MCF 10A (cell line): ENCODE measurements at places on chromosomes 11 and 22. TPM values are rescaled to one million over a fixed set of nuclear protein-coding genes. Genes with fewer than 3 reads are reported as not detected.

PTPN5 gene
- total RNA-seq, result not detected in 2 replicates

MUC5AC gene
- total RNA-seq, result not detected in 2 replicates

ALDH3B2 gene
- total RNA-seq, result not detected in 2 replicates

MOV10L1 gene
- not detected in 2 replicates for total RNA-seq

GVQW3 gene
- total RNA-seq, result 1.5 and 1.6 TPM in 2 replicates

SORL1 gene
- 5.9 and 6.2 TPM in 2 replicates for total RNA-seq

UPK3A gene
- total RNA-seq, result not detected in 2 replicates

CYTH4 gene
- total RNA-seq, result 0.22 TPM in 1 of 2 replicates, not detected in the other

TMEM123 gene
- total RNA-seq, result 134 and 137 TPM in 2 replicates

GRCh38 chr11:11937957-11938356, 70.5 kb downstream of the DKK3 start:
- no peak for DNase-seq

- DNase-seq, result no peak
These were observed 7.8 kb downstream of the PRDM11 start for GRCh38 chr11:45154276-45154675.

DNA sequence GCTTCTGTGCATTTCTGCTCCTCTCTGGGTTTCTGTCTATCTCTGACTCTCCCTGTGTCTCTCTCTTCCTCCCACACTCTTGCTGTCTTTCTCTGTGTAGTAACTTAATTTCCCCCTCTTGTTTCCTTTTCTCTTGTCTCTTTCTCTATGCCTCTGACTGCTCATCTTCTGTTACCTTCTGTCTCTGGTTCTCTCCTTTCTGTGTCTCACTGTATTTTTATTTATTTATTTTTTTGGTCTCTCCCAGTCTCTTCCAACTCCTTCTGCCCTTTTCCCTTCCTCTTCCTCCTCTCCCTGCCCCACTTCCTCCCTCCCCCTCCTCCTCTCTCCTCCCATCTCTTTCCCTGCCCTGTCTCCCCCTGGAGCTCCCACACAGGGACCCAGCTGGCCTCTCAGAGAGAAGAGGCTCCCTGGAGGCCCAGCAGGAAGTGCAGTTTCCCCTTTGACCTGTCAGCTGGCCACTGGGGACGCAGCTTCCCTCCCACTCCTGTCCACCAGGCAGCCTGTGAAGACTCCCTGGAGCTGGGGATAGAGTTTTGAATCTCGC, 38.3 kb upstream of the MYH9 start:
- no peak for DNase-seq

- DNase-seq, result no peak
These were observed 749 bp downstream of the VWA5A start for GRCh38 chr11:124115782-124116616.

DNA sequence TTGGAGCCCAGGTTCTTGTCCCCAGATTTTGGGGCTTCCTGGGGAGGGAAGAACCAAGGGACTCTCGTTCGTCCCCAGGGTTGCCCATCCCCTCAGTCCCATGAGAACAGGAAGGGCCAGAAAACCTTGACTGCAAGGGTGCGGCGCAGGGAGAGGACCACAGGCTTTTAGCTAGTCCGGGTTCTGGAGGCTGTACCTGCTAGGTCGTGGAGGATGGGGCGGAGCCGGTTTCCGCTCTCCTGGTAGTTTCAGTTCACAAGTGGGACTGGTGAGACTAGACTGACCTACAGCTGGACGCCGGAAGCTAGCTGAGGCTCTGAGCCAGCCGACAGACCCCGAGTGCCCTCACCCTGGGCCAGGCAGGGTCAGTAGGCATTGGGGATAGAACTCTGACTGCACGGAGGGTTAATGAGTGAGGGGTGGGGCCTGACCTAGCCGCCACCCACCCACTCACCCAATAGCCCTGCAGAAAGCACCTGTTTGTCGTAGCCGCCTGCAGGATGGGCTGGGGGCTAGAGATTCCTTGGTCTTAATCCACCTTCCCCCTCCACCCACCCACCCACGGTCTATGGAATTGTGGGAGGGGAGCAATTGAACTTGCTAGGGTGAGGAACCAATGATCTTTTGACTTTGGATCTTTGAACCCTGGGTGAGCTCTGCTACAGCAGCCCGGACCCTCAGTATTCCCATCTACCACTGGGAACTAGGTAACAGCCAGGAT, 1.5 kb downstream of the MAFF start:
- DNase-seq, result peak; percentile 57

- no peak for DNase-seq
These were observed 9.8 kb downstream of the RELT start for GRCh38 chr11:73386016-73386415.

DNA sequence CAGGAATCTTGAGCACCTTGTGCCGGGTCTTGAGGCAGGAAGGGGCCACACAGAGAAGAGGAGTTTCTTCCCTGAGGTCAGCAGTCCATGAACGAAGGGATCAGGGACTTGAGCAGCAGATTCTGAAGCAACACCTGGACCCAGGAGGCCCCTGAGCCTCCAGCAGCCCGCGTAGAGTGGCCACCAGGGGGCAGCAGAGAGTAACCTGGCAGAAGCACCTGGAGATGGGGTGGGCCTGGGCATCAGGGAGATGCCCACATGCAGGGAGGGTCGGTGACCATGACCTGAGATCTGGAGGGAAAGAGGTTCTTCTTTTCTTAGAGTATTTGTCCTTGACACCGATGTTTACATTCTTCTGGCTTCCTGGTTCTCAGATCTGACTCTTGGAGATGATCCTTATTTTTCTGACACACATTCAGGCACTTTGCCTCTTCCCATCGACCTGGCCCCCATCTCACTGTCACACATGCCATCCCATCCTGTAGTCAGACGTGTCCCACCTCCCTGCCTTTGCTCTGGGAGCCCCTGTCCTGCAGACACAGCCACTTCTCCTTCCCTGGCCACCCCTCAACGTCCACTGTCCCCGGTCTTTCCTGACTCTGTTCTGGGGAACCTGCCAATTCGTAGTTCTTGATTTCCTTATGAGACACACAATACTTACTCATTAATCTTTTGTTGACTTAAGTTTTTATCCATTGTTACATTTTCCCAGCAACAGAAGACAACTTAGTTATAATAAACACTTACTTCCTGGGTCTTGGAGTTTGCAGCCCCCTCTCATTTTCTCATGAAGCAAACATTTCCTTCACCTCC, 66.5 kb downstream of the GGTLC2 start:
- peak; percentile 60 for DNase-seq

DNA sequence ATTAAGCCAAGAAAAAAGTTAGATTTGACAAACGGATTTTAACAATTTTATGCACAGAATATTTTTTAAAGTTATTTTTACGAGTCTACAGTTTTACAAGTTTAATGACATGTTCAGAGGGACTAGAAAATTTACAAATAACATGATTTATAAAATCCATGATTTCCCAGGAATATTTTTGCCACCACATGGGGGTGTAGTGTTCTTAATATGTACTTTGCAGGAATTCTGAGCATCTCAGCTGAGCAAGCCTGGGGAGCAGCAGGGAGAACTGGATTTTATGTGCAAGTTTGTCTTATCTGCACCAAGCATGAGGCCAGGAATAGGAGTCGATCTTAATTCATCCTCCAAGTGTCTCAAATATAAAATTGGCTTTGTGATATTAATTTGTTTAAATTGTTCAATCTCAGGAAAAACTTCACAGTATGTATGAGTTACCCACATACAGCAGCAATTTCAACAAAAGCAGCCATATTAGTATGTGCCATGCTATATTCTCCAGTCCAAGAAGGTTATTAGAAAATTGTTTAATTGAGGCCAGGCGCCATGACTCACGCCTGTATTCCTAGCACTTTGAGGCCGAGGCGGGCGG, 826.3 kb downstream of the DLG2 start:
- peak; percentile 27 for DNase-seq

GRCh38 chr11:87215236-87215635, 177.5 kb downstream of the TMEM135 start:
- peak; percentile 18 for DNase-seq

GRCh38 chr11:10893714-10894151, 35.9 kb upstream of the ZBED5 start:
- DNase-seq, result peak; percentile 24

DNA sequence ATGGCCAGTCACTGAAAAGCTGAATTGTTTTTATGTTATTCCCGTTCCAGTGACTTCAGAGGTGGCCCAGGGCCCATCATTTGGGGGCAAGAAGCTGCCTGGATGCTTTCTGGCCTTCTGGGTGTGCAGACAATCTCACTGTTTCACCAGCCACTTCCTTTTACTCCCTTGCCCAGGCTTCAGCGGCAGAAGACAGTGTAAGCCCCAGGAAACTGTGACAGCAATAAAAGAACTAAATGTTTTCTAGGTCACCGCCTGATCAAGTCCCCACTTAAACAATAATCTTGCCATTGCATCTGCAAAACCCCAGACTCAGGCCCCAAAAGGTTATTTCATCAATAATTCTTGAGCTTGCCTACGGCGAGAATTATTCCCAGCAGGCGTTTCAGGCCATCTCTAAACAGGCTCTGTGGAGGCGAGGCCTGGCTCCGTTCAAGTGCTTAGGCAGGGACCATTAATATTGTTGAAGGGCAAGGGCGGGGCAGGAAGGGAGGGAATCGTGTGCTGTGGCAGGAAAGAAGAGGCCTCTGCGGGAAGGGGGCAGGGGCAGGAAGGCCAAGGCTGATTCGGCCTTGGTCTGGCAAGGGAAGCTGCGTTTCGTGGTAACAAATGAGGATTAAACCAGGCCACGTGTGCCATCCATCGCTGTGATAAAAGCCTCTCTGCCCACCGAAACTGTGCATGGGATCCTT, 252.3 kb downstream of the KIRREL3 start:
- DNase-seq, result no peak

- DNase-seq, result peak; percentile 64
These were observed 3.5 kb downstream of the OSM start for GRCh38 chr22:30262917-30263741.

DNA sequence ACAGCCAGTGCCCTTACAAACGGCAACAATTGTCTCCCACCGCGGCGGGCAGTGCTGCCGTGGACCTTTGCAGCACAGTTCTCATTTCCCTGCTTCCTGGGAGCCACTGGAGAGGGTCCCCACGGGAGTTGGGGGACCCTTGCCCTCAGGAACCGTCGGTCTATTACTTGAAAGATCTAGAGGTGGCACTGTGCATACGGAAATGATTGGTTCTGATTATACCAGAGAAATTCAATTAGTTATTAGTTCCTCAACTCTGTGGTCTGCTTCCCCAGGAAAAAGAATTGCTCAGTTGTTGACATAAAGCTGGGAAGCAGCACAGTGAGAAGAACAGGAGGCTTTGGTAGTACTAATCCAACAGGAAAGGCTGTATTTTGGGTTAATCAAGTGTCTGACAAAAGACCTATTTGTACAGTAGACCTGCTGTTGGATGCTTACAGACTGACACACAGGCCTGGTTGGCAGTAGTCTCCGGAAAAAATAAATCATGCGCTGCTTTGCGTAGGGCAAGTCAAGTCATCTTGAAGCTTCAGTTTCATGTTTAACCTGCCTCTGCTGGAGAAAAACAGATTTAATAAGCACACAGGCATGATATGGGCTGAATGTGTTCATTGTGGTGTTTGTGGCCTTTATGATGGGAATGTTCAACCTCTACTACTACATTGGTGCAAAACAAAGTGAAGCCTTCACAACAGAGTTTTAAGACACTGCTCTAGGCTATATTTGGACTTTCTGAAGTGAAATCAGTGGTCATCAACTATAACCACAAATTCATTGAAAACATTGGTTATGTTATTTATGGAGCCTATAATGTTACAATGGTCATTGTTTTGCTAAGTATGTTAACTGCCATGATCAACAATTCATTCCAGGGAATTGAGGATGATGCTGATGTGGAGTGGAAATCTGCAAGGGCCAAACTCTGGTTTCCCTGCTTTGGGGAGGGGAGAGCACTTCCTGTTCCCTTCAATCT, 54.6 kb upstream of the SC5D start:
- no peak for DNase-seq

DNA sequence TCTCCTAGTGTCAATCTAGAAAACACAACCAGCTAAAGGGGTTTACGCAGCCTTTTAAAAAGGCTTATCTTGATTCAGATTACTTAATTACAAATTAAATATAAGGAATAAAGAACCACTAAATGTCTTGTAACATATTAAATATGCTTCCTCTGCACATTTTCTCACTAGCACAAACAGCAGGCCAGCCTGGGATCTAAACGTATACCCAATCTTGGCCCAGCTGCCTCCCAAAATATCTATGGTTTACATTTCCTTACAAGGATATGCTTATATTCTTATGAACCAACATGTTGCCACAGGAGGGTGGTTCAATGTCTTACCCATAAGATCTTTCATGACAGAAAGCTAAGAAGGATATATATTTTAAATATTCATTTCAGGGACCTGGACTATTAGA, 7.7 kb downstream of the LGR4 start:
- DNase-seq, result no peak

DNA sequence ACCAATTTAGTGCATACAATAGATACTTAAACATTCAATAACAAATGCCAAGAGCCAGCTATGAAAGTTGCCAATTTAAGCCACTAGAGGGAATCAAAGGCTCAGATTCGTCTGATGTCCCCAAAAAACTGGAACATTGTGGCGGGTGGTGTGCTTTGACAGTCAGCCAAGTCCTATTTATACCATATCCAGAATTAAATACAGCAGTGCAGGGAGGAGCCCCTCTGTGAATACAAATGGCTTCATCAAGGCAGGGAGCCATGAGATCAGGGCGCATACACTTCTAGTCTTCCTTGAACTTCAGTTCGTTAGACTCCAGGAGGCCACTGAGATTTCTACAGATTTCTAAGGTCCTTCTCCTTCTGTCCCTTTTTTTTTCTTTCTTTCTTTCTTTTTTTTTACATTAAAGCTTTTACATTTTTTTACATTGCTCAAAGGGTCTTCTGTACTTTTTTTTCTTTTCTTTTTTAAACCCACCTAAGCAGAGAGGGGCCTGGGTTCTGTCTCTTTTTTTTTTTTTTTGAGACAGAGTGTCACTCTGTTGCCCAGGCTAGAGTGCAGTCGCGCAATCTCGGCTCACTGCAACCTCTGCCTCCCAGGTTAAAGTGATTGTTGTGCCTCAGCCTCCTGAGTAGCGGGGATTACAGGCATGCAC, 41.5 kb upstream of the HSPA8 start:
- peak; percentile 69 for DNase-seq

DNA sequence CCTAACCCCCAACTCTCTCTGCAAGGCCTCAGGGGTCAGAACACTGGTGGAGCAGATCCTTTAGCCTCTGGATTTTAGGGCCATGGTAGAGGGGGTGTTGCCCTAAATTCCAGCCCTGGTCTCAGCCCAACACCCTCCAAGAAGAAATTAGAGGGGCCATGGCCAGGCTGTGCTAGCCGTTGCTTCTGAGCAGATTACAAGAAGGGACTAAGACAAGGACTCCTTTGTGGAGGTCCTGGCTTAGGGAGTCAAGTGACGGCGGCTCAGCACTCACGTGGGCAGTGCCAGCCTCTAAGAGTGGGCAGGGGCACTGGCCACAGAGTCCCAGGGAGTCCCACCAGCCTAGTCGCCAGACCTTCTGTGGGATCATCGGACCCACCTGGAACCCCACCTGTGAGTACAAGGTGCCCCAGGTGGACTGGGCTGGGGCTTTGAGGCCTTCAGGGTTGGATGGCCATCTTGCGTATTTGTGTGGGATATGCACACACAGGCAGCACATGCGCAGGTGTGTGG, at the start of gene BEST1:
Gene BEST1, plus strand, starts transcription at position 317 of the 513 bp plus-strand sequence. CDS start 1,456 bp downstream, outside the sequence.
- DNase-seq, result no peak

DNA sequence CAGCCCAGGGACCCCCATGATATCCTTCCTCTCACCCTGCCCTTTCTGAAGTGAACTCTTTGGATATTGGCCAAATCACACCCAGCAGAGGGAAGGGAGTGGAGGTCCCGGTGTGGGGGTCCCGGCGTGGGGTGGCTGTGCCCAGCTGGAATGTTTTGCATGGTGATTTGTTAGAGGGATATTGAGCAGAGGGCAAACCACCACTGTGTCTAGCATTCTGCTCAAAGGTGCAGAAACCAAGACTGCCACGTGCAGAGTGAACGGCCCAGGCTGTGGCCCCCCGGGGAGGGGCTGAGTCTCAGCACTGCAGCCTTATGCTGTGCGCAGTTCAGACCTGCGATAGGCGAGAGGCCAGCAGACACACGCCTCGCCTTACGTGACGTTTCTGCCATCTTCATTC, 7.9 kb upstream of the BID start:
- no peak for DNase-seq
